CD4-positive, alpha-beta T cell (primary cell): ENCODE measurements at places on chromosomes 16 and 17.
A peak's percentile ranks its signal among the peaks of the same experiment; 100 is the strongest.

DNA sequence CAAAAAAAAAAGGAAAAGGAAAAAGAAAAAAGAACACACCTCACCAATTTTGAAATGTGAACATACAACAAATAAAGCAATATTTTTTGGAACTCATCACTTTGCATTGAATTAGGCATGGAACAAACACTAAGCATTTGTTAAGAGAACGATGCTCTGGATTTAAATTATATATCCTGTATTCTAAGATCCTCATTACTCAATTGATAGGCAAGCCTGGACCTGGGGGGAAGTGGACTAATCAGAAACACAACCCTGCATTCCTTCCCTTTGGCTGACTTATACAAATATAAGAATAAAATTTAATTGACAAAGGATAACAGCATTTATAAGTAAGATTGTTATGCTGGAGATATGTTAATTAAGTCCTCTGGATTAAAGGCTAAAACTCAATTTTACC is 2.2 kb downstream of the GJC1 start:
- H3K4me3 ChIP-seq = no peak overlapping the region
- no peak overlapping the region for H3K27ac ChIP-seq
- peaks cover 67% of the 10 kb centered on the region for H3K27me3 ChIP-seq
- peaks cover 16% of the 10 kb centered on the region for H3K4me1 ChIP-seq
- DNase-seq = no peak
- H3K36me3 ChIP-seq = no peaks in the 10 kb centered on the region

DNA sequence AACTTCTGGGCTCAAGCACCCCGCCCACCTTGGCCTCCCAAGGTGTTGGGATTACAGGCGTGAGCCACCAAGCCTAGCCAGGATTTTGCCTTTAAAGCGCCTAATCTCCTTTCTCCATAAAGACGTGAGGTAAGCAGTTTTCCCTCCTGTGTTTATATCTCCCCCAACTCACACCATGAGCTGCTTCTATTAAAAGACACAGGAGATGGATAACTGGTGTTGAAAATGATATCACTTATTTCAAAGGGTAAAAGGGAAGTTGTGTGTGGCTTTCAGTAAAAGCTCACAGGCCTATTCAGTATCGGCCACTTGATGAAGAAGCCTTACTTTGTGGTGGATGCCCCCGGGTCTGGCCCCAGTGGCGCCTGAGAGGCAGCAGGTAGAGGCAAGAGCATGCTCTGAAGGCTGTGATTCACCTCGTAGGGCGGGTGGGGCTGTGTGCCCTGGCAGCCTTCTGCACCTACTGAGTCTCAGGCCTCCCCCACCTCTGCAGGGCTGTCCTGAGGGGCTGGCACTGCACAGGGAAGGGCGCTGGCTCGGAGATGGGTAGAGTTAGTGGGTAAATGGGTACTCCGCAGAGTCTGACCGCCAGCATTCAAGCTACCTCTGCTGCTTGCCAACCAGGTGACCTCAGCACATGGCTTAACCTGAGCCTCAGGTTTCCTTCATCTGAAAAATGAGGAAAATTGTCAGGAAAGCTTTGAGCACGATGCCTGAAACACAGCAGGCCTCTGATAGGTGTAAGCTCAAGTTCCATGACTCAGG is 146.8 kb downstream of the CLEC16A start:
- H3K27ac ChIP-seq = no peak overlapping the region
- DNase-seq = no peak
- peaks cover 53% of the 10 kb centered on the region for H3K4me1 ChIP-seq

- no peak overlapping the region for H3K4me3 ChIP-seq
- DNase-seq = no peak
- no peaks in the 10 kb centered on the region for H3K27me3 ChIP-seq
- no peak overlapping the region for H3K27ac ChIP-seq
- peaks cover 32% of the 10 kb centered on the region for H3K4me1 ChIP-seq
These were observed 2.4 kb downstream of the MBTD1 start for GRCh38 chr17:51257150-51258081.

DNA sequence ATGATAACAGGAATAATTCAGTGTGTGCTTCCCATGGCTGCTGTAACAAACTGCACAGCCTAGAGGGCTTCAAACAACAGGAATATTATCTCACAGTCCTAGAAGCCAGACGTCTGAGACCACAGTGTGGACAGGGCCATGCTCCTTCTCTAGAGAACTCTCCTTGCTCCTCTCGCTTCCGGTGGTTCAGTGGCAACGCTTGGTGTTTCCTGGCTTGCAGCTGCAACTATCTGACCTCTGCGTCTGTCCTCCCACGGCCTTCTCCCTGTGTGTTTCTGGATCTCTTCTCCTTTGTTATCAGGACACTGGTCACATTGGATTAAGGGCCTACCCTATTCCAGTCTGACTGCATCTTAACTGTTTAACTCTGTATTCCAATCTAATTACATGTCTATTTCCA is 414.3 kb downstream of the MAF start:
- no peak overlapping the region for H3K4me3 ChIP-seq
- DNase-seq = no peak
- H3K27me3 ChIP-seq = no peaks in the 10 kb centered on the region
- H3K36me3 ChIP-seq = no peaks in the 10 kb centered on the region
- H3K27ac ChIP-seq = no peak overlapping the region

GRCh38 chr17:40648384-40648968 is 858 bp upstream of the SMARCE1 start:
- H3K36me3 ChIP-seq = peaks cover 21% of the 10 kb centered on the region
- DNase-seq = no peak
- no peaks in the 10 kb centered on the region for H3K27me3 ChIP-seq

DNA sequence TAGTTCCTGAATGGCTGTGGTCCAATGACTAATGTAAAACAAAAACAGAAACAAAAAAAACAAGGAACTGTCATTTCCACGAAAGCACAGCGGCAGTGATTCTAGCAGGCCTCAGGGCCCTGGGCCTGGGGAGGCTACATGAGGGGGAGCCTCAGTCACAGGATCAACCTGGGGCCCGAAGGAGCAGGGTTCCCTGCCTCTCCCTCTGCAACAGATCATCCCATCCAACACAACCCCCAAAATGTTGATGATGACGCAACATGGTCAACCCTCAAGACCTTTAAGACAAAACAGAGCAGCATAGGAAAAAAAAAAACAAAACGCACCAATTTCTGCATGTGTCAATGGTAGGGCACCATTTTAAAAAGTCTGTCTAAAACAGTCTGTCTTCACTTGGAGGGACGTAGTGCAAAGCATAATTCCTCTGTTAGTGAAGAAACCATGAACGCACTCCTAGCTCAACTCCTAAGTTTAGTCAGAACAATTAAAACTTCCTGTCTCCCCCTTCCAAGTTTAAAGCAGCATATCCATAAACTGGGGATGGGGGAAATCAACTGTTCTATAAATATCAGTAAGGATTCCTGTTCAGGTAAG is 32.3 kb downstream of the AXIN2 start:
- H3K4me3 ChIP-seq = no peak overlapping the region
- no peak overlapping the region for H3K27ac ChIP-seq
- no peak for DNase-seq

DNA sequence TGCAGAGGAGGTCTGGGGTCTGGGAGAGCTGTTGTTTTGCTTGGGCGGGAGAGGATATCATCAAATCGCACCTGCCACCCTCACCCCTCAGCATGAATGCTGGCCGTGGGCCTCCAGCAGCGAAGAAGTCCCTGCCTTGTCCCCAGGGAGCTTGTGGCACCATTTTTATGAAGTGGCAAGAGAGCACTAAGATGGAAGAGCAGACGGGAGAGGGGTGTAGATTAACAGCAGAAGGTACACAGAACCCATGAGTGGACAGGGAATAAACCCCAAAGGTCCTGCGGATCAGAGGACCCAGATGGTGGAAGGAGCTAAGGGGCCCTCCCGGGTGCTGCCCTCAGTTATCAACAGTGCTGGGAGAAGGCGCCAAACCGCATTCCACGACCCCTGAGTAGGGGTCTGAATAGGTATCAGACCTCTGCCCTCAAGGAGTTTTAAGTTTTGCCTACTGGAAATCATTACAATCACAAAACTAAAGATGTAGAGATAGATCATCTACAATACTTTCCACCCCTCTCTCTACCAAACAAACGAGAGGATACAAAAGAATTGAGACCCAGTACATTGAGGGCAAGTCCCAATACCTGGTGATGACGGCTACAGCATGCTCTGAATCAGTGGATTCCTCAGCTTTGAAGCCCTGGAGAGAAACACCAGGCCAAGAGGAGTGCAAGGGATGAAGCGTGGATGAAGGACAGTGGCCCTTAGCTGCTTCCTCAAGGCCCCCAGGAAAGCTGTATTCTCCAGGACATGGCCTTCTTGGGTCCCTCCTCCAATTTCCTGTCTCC is 60.2 kb downstream of the CCDC182 start:
- H3K4me1 ChIP-seq = no peaks in the 10 kb centered on the region
- H3K27ac ChIP-seq = no peak overlapping the region
- DNase-seq = no peak
- no peak overlapping the region for H3K4me3 ChIP-seq
- no peaks in the 10 kb centered on the region for H3K27me3 ChIP-seq

- H3K27me3 ChIP-seq = no peaks in the 10 kb centered on the region
- DNase-seq = no peak
- H3K4me3 ChIP-seq = no peak overlapping the region
- H3K4me1 ChIP-seq = no peaks in the 10 kb centered on the region
These were observed 131.6 kb downstream of the RAB11FIP4 start for GRCh38 chr17:31522987-31523495.

GRCh38 chr17:606508-607250 is 108.0 kb downstream of the VPS53 start:
- H3K4me1 ChIP-seq = no peaks in the 10 kb centered on the region
- peaks cover 19% of the 10 kb centered on the region for H3K36me3 ChIP-seq
- no peaks in the 10 kb centered on the region for H3K27me3 ChIP-seq

DNA sequence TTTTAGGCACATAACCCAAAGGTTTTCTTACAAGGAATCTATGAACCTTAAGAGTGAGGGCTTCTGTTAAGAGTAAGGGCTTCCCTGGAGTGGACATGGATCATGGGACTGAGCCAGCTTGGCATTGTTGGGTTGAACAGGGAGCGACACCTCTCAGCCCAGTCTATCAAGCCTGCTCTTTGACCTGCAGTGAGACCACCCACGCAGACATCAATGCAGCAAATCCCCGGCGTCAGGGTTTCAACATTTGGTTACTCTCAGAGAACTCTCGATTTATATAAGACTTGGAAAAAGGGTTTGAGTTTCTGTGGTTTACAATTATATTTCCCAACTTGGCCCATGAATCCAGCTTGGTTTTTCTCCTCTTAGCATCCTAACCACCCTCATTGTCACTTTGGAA is 299.9 kb downstream of the WWOX start:
- no peaks in the 10 kb centered on the region for H3K27me3 ChIP-seq
- no peak for DNase-seq
- no peak overlapping the region for H3K4me3 ChIP-seq
- H3K27ac ChIP-seq = no peak overlapping the region
- no peaks in the 10 kb centered on the region for H3K36me3 ChIP-seq

DNA sequence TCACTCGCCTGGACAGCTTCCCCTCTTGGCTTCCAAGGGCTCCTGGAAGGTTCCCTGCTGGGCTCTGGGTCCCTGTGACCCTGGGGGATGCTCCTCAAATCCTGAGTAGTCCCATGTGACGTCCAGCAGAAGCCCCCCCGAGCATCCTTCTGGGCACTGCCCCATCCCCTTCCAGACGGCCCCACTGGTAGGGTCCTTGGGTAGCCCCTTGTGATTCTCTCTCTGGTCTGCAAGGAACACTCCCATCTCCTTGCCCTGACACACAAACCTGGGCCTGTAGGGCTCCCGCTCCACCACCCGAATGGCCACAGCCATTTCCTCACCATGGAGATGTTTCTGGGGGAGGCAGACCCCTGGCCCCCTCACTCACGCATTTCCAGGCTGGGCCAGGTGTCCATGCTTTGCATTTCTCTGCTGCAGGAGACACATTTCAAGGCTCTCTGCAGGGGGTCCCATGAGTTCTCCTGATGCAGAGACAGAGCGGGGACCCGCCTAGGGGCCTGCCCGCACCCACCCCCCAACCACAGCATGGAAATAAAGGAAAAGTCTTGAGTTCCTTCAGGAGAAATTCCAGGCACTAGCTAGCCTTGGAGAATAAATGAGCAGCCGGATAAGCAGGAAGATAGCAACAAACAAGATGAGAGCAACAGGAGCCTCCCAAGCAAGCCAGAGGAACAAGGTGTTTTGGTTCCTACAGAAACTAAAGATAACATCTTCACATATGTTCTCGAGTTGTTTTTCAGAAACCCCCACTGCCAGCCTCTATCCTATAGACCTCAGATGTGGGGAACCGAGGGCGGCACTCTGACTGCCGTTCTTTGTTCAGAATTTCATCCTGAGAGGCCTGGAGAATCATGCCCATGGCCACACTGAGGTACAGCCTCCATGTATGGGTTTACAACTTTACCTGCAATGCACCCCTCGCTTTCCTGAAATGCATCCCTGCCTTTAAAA is 128.8 kb downstream of the MGAT5B start:
- DNase-seq = no peak
- H3K36me3 ChIP-seq = no peaks in the 10 kb centered on the region
- H3K27ac ChIP-seq = peak overlapping the region; percentile 90
- peaks cover 70% of the 10 kb centered on the region for H3K4me1 ChIP-seq
- H3K4me3 ChIP-seq = no peak overlapping the region
- no peaks in the 10 kb centered on the region for H3K27me3 ChIP-seq

GRCh38 chr16:77807-78443 is at the start of gene MPG:
Gene MPG, plus strand, starts transcription at chr16:78225. Its CDS starts 85 bp downstream, at chr16:78310.
- H3K36me3 ChIP-seq = peaks cover 9% of the 10 kb centered on the region
- DNase-seq = peak; percentile 87
- peak within 1 kb of the TSS; percentile 73 for H3K4me3 ChIP-seq

GRCh38 chr16:5885521-5885920 is 787.9 kb upstream of the EEF2KMT start:
- no peaks in the 10 kb centered on the region for H3K27me3 ChIP-seq
- no peaks in the 10 kb centered on the region for H3K36me3 ChIP-seq
- H3K4me3 ChIP-seq = no peak overlapping the region

DNA sequence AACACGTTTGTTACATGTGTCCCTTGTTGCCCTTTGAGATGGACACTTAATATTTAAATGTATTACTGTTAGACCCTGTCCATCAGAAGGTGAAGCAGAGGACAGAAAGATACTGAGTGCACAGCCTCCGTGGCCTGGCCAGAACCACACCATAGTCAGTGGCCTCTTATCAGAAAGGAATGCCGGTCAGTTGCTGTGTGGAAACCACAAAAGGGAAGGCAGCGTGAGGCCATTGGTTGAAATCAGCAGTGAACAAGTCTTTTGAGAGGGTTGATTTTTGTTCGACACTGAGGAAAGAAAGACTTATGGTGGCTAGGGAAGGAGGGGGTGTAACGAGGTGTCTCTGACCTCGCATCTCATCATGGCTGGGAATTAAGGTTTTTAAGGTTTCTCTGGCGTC is 85.4 kb upstream of the CLEC18A start:
- H3K27ac ChIP-seq = no peak overlapping the region
- no peak for DNase-seq
- no peak overlapping the region for H3K4me3 ChIP-seq
- H3K36me3 ChIP-seq = peaks cover 3% of the 10 kb centered on the region
- no peaks in the 10 kb centered on the region for H3K4me1 ChIP-seq

DNA sequence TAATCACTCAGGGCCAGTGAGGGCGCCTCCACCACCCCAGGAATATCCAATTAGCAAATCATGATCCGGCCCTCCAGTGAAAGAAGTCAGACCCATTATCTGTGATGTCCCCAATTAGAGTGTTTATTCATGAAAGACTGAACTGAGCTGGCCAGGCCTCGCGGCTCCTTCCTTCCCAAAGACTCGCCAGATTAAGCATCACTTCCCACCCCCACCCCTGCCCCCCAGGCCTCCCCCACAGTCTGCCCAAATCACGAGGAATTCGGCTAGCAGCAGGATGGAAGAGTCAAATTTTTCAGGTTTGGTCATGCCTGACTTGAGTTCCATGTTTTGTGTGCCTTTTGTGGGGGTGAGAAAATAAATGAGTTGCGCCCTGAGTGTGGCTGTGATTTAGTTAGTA is 298.4 kb upstream of the SALL1 start:
- H3K36me3 ChIP-seq = no peaks in the 10 kb centered on the region
- H3K27me3 ChIP-seq = no peaks in the 10 kb centered on the region
- no peaks in the 10 kb centered on the region for H3K4me1 ChIP-seq
- H3K4me3 ChIP-seq = no peak overlapping the region
